NCI-H1694 treated with DMSO at 0.1 percent for 48 hours (cell line): ENCODE measurements at places on chromosomes 6 and 20.

- DNase-seq = no peak
Observed at GRCh38 chr6:41247288-41247865, 19.2 kb downstream of the TREML4 start.

DNA sequence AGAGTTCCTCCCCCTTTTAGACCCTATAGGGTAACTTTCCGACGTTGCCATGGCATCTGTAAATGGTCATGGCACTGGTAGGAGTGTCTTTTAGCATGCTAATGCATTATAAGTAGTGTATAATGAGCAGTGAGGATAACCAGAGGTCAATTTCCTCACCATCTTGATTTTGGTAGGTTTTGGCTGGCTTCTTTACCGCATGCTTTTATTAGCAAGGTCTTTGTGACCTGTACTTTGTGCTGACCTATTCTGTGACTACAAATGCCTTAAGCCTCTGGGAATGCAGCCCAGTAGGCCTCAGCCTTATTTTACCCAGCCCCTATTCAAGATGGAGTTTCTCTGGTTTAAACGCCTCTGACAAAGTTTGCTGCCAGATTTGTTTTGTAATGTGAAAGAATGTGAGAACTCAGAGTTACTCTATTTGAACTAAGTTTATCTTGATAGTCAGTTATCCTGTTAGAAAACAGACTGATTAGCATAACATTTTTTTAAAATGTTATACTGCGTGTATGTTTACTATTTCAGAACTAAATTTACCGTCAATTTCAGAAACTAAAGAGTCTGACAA, 111.3 kb upstream of the PRSS16 start:
- DNase-seq = no peak

GRCh38 chr6:17716221-17716620, 9.5 kb upstream of the NUP153 start:
- DNase-seq = no peak

DNA sequence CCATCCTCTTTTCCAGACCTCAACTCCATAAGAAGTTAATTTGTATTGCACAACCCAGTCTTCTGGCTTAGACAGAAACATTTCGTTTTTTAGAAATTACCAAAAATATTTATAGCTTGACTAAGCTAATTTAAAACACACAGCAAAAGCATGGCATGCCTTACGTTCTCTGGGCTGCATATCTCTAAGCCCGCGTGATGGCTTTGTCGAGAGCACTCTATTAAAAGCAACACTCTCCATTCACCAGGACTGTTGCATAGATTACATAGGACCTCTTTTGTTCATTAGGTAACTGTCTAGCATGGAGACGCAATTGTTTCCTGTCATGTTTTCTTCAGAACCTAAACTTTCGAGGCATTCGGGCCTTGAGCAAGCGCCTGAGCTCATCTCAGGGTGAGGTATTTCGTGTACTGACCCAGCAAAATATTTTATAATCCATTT, 104.5 kb downstream of the IBTK start:
- DNase-seq = no peak

GRCh38 chr6:42783177-42783875, 1.5 kb downstream of the BICRAL start:
- peak; percentile 32 for DNase-seq

DNA sequence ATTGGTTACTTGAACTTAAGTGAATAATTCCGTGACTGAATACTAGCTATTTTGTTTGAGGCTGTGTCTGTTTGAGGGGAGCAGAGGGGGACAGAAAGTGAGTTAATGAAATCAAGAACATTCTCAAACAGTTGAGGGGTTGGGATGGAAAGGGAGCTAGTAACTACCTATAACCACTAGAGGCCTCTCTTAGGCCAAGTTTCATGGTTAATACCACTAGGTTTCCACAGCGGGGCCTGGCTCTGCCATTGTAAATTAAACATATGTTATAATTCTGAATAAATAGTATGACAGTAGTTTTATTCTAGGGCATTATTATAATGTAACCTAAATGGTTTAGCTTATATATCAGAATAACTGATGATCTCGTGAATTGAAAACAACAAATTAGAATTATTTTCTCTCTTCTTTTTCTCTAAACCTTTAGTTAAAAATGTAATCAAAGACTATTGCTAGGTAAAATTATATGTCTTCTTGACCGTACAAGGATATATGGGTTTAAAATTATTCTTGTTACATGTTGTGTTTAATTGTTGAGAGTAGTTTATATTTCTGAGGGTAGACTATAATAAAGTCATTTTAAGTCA, 108.1 kb downstream of the BCKDHB start:
- DNase-seq = peak; percentile 52

GRCh38 chr20:59525500-59526241, 78.7 kb upstream of the PHACTR3 start:
- DNase-seq = peak; percentile 5

- no peak for DNase-seq
Observed at GRCh38 chr6:105507811-105508210, 104.9 kb upstream of the PREP start.

DNA sequence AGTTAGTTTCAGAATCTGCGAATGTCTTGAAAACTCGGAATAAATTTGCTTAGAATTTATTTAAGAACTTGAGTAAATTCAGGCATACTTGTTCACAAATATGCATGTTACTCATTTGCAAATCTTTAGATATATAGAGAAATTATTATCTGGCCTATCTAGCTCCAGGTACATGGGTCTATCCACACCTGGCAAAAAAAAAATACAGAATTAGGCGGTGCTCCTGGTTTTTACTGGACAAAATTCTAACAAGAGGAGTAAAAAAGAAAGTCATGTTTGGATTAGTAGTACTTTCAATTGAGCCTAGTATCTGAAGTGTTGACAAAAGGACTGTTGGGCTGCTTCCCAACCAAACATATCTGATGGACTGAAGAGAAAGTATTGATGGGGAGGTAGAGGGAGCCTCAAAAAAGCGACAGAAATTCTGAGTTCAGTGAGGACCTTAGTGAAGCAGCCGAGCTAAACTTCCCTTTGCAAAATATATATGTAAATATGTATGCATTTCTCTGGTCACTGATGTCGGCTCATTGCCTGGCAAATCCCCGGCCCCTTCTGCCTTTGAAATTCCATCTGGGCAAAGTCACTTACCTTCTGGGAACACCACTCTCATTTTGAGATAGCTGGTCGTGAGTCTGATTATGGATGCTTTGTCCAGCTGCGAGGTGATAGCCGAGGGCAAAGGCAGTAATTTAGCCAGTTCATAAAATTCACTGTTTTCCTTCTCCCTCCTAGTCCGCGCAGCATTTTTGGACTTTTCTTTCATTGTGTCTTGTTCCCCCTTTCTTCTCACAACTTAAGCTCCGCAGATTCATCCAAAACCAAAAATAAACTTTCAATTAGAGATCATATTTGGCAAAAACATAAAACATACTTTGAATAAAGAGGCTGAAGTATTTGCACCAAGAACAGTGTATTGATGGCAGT, 1.8 kb downstream of the SIM1 start:
- no peak for DNase-seq

- DNase-seq = no peak
Observed at GRCh38 chr6:108452711-108453195, 108.0 kb upstream of the FOXO3 start.

- no peak for DNase-seq
Observed at GRCh38 chr20:25245461-25245860, 2.4 kb upstream of the PYGB start.

DNA sequence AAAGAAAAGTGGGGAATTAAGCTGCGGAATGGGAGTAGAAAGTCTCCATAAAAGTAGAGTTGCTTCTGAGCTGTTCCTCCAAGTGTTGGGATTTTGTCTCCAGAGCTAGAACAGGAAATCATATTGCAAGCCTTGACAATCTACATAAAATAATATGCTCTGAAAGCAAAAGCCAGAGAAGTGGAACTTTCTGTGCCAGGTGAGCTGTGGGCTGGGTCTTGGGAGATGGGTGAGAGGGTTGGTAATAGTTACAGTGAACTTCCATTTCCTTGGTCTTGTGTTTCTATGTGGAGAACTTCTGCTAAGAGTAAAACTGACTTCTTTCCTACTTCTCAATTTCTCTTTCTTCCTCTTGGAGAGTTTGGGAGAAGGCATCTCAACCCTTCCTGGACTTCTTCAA, 6.3 kb upstream of the HMGN4 start:
- DNase-seq = no peak

GRCh38 chr20:24011282-24011681, 22.7 kb upstream of the GGTLC1 start:
- no peak for DNase-seq

GRCh38 chr6:155411154-155412052, 44.2 kb downstream of the NOX3 start:
- no peak for DNase-seq

DNA sequence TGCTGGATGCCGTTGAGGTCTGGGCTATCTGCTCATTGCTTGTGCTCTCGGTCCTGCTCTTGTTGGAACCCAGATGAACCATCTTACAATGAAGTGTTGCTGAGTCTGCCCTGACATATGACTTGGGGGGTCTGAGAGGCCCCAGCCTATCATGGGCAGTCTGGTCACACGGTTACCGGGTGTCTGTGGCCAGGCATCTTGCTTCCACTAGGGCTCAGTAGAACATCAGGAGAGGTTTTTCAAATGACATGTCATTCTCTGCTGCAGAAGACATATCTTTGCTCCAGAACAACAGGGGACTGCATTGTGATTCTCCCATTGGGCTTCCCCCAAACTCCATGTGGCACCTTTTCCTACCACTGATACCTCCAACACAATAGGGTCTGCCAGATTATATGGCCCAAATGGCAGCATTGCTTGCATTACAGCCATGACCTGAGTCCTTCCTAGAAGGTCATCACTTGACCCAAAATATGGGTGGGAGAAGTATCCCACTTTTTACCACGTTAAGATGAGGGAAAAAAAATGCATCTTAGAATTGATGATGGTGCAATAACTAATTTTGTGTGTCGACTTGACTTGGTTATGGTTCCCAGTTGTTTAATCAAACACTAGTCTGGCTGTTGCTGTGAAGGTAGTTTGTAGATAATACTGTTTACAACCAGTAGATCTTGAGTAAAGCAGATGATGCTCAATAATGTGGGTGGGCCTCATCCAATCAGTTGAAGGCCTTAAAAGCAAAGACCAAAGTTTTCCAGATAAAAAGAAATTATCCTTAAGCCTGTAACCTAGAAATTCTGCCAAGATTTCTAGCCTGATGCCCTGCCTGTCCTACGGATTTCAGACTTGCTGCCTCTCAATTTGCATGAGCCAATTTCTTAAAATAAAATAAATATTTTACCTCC, 241.0 kb downstream of the QKI start:
- no peak for DNase-seq

GRCh38 chr20:23366384-23366783, 4.4 kb downstream of the GZF1 start:
- no peak for DNase-seq

DNA sequence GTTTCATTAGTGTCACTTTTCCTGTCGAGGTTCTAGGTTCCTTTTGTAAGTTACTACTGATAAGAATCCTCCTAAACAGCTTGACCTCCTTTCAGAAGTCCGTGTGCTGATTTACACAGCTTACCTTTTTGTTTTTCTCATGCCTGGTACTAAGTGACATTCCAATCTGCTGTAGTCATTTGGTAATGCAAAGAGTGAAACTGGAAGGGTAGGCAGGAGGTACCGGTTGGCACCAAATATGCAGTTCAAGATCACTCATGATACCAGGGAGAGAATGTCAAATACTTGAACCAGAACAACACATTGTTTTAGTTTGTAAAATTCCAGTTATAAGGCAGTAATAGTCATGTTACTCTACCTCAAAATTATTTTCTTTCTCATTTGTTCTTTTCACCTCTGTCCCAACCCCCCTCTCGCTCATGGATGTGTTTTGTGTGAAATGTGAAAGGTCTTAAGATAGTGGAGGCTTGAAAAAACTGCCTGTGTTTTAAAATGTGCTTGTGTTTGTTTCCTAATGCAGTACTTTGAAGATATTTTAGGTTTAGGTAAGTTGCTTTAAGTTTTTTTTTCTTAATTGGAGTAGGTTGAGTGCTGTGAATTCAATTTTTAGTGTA, 23.2 kb downstream of the AFDN start:
- DNase-seq = no peak

- no peak for DNase-seq
Observed at GRCh38 chr6:22239261-22239921, 57.4 kb downstream of the PRL start.

- no peak for DNase-seq
Observed at GRCh38 chr6:37182736-37183590, 13.0 kb downstream of the PIM1 start.

DNA sequence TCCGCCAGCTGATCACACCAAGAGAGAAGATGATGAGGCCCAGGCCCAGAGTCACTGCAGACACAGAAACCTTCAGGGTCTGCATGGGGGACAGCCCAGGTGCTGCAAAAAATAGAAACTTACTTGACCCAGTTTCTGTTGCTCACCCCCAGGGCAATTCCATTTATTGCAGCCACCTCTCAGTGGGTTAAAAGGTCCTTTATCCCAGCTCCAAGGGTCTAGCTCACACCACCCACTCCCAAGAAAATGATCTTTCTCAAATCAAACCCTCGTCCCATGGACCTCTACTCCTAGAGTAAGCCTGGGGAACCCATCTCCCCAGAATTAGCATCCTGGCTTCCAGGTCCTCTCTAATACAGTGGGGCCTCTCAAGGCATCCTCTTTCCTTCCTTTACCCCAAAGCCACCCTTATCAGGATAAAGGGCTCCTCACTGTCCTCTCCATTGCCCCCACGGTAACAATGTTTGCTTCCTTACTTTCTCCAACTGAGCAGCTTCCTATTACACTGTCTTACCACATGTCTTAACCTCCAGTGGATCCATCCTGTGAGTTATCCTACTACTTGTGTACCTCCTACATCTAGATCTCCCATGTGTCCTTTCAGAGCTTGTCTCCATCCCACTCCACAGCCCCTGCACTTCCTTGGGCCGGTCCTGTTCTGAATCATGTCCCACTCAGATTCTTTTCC, 5.1 kb downstream of the HLA-DMB start:
- no peak for DNase-seq

DNA sequence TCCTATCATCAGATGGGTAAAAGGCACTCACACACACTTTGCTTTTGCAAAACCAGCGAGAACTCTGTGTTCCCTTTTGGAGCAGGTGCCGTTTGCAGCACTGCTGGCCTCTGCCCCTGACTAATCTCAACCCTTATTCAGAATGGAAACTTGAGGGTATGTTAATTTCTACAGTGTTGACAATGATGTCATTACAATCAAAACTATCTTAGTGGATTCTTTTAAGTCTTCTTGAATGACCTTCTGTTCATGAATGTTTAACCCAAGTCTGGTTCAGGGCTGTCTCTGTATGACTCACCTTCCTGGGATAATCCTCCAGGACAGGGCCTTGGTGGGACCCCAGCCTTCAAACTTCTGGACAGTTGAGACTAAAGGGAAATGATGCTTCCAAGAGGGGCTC, 197.9 kb downstream of the CDH4 start:
- DNase-seq = no peak

GRCh38 chr20:11012975-11013374, 339.2 kb upstream of the JAG1 start:
- DNase-seq = no peak

- no peak for DNase-seq
Observed at GRCh38 chr6:33183071-33183683, 9.1 kb downstream of the COL11A2 start.

DNA sequence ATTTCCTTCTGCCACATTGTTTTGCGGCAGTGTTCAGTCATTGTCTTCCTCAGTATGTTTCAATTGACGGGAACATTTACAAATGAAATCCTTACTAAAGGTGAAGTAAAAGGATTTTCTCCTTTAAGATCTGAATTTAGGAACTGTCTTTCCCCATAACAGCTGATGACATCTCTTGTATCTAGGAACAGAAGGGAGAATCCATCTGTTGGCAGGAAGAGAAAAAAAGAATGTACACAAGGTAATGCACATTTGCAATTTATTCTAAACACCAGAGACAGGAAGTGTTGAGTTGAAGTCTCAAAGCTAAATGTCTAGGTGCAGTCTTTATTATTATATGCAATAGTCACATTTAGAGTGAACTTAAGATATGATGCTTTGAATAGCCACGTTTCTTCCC, 334.5 kb downstream of the HDGFL1 start:
- DNase-seq = no peak
